Osteocyte (in vitro differentiated cells): ENCODE measurements at places on chromosomes 2 and 18.

GRCh38 chr2:77161009-77161408 is 361.2 kb downstream of the LRRTM4 start:
- no peak for DNase-seq

DNA sequence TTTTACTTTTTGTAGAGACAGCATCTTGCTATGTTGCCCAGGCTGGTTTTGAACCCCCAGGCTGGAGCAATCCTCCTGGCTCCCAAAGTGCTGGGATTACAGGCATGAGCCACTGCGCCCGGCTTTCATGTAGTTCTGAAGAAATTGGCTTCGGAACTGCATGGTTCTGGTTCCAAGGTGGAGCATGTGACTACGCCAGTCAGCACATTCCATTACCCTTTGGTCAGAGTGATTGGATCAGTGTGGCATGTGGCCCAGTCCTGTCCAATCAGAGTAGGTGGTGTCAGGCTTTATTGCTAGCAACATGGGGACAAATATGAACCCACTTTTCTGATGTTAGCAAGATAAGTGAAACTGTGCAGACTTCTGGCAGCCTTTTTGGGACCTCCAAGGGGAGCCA is 16.3 kb upstream of the ATOH8 start:
- no peak for DNase-seq

GRCh38 chr2:45771261-45771660 is 119.8 kb downstream of the PRKCE start:
- DNase-seq = no peak

GRCh38 chr18:53261241-53261640 is 921.2 kb downstream of the DCC start:
- no peak for DNase-seq

DNA sequence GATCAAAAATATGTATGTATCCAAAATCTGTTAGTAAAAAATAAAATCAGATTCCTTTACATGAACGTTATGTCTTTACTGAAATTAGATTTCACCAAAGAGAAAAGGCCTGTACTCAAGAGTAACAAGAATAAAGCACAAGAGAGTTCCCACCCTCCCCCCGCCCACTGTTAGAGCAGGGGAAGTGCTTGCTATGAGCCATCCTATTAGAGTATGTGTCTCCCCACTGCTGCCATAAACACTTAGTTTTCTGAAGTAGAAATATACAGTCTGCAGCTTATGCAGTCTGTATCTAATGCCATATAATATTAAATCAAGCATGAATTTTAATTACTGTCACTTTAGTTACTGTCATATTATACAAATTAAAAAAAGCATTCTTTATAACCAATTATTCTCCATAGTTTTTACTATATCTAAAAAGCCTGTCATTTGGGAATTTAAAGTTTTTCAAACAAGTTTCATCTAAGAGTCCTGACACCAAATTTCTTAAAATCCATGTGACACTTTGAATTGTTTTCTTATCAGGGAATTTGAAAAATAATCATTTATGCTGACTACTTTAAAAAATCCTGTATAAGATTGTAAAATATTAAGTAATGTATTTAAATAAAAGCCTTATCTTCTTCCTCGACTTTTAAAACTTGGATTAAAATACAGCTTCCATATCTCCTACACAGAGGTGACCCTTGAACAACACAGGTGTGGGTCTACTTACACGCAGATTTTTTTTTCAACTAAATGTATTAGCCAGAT is 51.8 kb upstream of the GPR75 start:
- no peak for DNase-seq

DNA sequence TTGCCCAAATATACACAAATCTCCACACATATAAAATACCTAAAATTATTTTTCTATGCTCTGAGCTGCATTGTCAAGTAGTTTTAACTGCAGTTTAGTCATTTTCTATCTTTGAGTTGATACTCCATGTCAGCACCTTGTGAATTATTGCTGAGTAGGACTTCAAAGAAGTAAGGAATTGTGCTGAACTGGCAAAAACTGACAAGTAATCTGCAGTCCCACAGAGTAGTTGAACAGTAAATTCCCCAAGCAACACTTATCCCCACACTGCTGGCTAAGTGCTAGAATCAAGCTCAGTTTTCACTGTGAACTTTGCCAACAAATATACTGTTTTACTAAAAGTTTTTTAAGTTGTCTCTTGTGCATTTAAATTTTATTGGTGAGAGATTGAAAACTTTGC is 141.8 kb upstream of the ST6GAL2 start:
- DNase-seq = no peak

- DNase-seq = no peak
Observed at GRCh38 chr18:39909706-39910105, 2045.3 kb upstream of the PIK3C3 start.

DNA sequence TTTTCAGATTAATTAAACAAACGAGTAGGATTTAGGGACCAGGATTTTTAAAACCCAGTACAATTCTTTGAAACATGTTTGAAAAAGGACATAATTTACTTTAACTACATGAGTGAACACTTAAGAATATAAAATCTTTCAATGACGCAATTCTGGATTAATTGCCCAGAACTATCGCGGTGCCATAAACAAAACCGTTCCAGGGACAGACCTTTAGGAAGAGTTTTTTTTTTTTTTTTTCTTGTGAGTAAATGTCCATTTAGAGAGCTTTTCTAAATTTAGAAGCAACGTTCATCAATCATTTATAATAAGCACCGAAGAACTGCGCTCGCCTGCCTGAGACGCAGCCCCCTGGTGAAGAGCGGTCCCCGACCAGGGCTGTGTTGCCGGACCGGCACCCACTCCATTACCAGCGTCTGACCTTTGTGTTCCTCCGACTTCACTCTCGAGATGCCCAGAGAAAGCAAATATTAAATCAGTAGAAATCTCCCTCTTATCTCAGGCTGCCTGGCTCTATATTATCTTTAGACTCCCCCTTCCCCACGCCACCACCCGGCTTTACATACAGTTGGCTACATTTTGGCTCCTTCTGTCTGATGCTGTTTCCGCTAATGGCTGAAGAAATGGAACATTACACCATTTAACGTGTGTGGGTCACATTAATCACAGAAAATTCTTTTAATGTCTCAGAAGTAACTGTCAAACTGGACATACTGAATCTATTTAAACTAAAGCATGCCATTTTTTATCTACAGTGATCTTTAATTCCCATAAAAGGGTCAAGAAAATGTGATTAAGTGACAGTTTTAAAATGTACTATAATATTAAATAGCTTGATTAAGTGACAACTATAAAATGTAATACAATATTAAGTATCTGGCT is 364.0 kb upstream of the MEIS1 start:
- no peak for DNase-seq

- DNase-seq = no peak
Observed at GRCh38 chr2:238939074-238939473, 91.2 kb downstream of the TWIST2 start.

GRCh38 chr2:67272195-67272594 is 124.9 kb upstream of the ETAA1 start:
- DNase-seq = no peak

GRCh38 chr2:237833546-237833945 is 25.9 kb upstream of the RAMP1 start:
- DNase-seq = no peak

DNA sequence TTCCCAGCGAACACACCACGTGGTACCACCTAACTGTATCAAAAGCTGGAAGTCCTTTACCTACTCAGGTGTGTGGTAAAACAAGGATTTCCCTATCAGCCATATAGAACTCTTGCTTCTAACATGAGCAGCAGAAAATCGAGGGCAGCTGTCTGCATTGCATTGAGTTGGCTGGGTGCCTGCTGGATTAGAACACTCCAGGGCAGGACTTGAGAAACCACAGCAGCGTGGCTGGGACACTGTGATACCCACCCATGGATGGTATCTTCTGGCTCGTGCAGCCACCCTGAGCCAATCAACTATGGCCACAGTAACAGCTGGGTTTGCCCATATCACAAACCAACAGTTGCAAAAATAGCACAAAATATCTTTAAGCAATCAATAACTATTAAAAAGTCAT is 188.3 kb downstream of the FBXO15 start:
- no peak for DNase-seq
